ENCODE measurements at places on chromosomes 4 and X.

- no peak for DNase-seq
Measured at GRCh38 chr4:137249112-137249511, 283.2 kb downstream of the PCDH18 start.

- DNase-seq, result peak; percentile 21
Measured at GRCh38 chrX:149962859-149963757, 24.8 kb upstream of the EOLA2 start.

DNA sequence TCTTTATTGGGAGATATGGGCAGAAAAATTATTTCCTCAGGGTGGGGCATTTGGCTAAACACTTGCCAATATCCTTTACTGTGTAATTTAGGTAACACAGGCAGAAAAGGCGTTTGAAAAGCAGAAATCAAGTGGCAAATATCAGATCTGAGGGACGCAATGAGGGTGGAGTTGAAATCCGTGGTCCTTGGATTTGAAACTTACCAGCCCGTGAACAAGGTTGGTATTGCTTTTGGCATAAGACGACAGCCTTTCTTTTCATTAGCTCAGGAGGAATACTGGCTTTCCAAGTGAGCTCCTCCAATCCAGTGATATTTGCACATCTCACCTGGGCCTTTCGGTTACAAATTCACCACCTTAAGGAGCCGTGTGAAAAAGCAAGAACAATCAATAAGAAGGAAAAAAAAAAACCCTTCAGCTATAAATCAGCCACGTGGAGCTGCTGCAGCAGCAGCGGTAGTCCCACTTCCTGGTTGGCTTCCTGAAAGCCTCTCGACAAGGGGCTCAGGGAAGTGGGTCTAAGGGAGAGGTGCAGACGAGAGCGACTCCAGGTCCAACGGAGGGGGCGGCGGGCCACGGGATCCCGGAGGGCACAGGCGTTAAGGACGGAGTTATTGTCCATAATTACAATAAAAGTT lies 734 bp upstream of the GALNT7 start:
- DNase-seq, result no peak

- DNase-seq, result no peak
Measured at GRCh38 chr4:98482847-98483806, 175.3 kb downstream of the TSPAN5 start.

DNA sequence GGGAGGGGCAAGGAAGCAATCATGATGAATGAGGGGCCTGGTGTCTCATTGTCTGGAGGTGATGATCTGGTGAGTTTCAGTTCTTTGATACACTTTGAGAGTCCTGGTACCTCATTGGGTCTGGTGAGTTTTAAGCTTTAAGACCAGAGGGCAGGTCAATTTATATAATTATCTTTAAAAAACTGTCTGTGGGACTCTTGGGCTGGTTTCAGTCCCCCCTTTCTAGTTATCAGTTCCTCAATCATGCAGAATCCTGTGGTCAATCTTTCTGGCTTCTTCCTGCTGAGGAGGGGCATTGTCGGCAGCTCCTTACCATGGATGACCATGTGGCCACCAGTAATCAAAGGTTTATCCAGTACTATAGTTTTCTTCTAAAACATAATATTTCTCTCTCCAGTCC lies 789.1 kb downstream of the PCDH18 start:
- no peak for DNase-seq

- no peak for DNase-seq
Measured at GRCh38 chr4:143363332-143363731, 26.7 kb downstream of the GAB1 start.

DNA sequence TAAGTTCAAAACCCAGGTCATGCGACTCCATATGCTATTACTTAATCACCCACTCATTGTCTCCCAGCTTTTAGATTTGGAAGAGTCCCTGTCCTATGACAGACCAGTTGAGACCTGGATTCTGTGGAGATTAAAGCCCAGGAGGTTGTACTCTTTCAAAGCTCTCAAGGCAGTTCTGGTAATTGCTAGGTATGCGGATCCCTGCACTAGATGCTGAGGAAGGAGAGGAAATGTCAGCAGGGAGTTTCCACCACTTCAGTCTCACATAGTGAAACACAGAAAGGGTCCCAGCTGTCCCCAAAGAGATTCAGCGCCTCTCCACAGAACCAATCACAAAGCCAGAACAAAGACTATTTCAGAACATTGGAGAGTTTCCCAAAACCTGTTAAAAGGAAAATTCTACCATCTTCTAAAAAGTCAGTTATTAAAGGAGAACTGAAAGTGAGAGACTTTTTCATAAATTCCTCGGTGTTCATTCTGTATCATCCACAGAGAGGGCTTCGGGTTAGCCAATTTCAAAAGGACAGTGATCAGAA lies 53.4 kb downstream of the IRF2 start:
- DNase-seq, result no peak

DNA sequence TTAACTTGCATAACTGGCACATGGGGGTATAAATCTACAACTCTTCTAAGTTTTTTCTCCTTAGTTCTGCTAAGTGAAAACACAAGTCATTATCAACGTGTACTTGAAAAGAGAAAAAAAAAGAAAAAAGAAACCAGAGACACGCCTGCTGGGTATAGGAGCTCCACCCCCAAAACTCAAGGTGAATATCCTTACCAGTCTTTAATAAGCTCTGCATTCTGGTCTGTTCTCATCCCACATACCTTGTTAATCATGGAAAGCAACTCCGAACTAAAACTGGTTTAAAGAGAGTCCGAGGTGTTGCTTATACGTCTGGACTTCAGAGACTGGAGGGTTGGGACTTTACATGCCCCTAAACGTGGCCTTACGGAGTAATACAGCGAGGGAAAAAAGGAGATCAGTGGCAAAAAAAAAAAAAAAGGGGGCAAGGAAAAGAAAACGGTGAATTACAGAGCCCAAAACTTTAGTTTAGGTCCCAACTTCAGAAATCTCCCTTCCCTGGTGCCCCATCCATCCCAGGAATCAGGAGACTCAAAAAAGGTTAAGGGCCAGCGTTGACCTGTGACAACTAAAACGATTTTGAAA lies 1.0 kb downstream of the PGRMC2 start:
- DNase-seq, result no peak

DNA sequence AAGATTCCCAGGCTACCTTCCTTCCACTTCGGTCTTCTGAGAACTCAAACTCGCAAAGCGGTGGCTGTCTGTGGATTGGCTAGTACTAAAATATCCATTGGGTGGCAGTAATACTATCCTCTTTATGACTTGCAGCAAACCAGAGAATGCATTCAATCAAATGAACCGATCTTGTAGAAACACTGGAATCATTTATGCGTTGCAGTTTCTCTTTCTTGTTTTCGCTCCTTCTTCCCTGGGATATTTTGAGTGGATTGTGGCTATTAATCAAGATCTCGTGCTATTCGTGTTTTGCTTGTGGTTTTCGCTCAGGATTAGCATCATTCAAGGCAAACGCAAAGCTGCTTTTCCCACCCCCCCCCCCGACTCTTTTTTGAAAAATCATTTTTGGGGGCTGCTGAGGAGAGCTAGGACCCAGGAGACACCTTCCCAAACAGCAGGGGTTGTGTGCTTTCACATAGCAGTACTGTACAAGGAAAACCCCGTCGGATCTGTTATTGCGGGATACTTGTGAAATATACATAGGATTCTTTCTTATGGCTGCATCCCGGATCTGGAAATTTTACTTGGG lies at the start of gene IL1RAPL1:
IL1RAPL1 (plus strand) TSS at position 466 of the 571 bp plus-strand sequence.
- no peak for DNase-seq

GRCh38 chr4:13312264-13312663 lies 171.9 kb downstream of the RAB28 start:
- no peak for DNase-seq

- no peak for DNase-seq
Measured at GRCh38 chr4:93495346-93495745, 333.2 kb upstream of the ATOH1 start.

DNA sequence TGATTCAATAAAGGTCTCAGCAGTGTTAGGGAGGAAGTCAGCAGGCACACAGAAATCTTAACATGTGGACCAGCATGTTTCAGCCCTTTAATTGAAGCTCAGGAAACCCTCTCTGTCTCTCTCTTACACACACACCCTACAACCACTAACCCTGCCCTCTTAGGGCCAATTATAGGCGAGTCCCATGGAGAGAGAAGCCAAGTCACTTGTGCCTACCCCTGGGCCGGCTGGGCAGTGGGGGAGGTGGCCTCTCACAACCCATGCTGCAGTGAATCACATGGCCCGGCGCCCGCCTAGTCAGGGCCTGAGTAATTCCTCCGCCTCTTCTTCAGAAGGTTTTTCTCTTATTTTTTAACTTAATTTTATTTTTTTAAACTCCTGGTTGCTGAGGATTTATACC lies 3.7 kb downstream of the FGD1 start:
- no peak for DNase-seq

GRCh38 chr4:67052814-67053675 lies 492.3 kb downstream of the CENPC start:
- DNase-seq, result no peak

DNA sequence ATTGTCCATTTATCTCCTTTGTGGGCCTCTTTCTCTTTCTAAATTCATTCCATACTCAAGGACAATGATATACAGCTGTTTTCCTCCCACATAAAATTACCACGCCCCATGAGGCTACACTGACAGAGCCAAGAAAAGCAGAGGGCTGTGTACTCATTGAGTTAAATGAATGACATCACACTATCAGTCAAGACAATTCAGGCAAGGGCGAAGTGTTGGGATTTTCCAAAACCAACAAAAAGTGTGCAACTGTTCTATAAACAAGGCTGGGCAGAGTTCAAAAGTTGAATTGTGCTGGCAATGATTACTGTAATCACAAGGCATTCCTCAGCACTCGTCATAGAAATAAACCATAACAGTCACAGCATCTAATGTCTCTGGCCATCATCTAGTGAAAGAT lies 799.6 kb upstream of the DIAPH2 start:
- no peak for DNase-seq

GRCh38 chr4:2284161-2284933 lies 22.4 kb upstream of the MXD4 start:
- DNase-seq, result no peak

GRCh38 chrX:109840585-109840984 lies 107.5 kb upstream of the ACSL4 start:
- DNase-seq, result no peak

DNA sequence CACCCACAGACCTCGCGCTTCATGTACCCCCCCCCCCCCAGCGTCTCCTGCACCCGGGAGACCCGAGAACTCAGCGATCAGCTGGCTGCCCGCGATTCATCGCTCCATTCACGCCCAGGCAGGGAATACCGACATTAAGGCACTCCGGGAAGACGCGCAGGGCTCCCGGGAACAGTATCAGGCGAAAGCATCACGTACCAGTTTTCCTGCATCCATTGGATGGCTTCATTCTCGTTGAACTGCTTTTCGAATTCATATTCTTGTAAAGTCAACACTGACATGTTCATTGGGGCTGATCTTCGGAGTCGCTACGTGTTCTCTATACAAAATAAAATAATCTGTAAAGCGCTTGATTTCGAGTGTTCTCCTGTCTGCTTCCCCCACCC lies 373 bp downstream of the ELOVL6 start:
- no peak for DNase-seq

GRCh38 chr4:101018836-101019235 lies 328.5 kb downstream of the PPP3CA start:
- DNase-seq, result no peak

- no peak for DNase-seq
Measured at GRCh38 chrX:103417933-103418332, 41.6 kb downstream of the BEX3 start.

DNA sequence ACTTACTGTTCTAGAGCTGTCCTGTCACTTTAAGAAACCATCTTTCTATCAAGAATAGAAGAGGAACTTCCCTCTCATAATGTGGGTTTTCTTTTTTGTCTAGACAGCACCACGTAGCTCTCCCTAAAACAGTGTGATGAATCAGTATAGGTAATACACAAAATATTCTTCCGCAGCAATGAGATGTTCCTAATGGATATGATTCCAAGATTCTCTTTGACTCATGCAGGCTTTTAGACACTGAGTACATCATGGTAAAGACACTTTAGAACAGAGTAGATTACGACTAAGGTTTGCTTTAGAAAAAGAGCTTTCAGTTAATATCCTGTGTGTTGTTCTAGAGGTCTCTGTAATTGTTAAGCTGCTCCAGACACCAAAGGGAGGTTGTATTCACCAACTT lies 69.8 kb downstream of the PTTG2 start:
- no peak for DNase-seq

DNA sequence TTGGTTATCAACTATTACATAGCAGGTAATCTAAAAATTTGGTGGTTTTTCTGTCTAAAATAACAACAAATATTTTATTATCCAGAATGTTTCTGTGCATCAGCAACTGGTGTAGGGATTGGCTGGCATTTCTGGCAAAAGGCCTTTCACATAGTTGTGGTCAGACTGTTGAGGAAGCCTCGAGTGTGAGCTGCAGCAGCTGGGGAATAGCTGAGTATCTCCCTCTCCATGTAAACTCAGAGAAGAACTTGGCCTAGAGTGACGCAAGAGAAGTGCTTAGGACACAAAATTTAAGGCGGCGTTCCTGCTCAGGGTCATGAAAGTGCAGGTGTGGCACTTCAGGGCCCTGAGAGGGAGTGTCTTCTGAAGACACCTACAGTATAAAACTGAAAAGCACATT lies 558.9 kb downstream of the SPOCK3 start:
- DNase-seq, result no peak

DNA sequence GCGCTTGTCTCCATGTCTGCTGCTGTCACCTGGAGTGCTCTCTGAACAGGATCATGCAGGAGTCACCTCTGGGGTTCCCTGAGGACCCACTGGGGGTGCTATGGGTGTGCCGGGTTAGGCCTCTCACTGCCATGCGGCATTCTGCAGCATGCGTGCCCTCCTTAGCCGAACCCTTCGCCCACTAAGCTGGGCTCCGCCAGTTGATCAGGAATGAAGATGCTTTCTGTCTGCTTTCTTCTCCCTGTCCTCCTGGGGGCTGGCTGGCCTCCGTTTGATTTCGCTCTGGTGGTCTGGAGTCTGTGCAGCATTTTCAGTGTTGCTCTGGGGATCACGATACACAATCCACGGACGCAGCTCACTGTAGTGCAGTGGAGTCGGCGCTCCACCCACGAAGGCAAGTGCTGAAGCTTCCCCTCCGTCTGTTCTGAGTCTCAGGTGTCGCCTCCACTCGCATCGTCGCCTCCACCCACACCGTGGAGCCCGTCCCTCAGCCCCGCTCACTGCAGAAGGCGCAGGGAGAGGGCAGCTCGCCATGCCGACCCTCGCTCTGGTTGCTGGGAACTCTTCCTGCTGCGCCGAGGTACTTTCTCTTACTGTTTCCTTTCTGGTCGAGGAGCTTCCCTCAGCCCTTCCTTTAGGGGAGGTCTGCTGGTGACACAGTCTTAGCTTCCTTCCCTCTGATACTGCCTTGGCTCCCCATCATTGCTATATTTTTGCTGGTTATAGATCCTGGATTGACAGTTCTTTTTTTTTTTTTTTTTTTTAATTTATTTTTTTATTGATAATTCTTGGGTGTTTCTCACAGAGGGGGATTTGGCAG lies 29.2 kb downstream of the LETM1 start:
- DNase-seq, result no peak

Measured in cerebellar nuclear complex (tissue), 1 donor.